IgD-negative memory B cell (primary cell): ENCODE measurements at places on chromosomes 6 and 20. TPM values are rescaled to one million over a fixed set of nuclear protein-coding genes. Genes with fewer than 3 reads are reported as not detected.

CNR1 gene
- polyA plus RNA-seq = 2.5 TPM

DDR1 gene
- 4.6 TPM for polyA plus RNA-seq

FHL5 gene
- not detected for polyA plus RNA-seq

ACTL10 gene
- polyA plus RNA-seq = 12.0 TPM

FBXO30 gene
- polyA plus RNA-seq = 0.73 TPM

SLC16A10 gene
- polyA plus RNA-seq = 1.2 TPM

HLA-DRB1 gene
- polyA plus RNA-seq = 1,928 TPM

UBE3D gene
- polyA plus RNA-seq = 6.2 TPM

USP49 gene
- 1.5 TPM for polyA plus RNA-seq

MCM3 gene
- 56.1 TPM for polyA plus RNA-seq

MCHR2 gene
- polyA plus RNA-seq = not detected

TMC2 gene
- not detected for polyA plus RNA-seq

KCNS1 gene
- not detected for polyA plus RNA-seq

TAGAP gene
- 157 TPM for polyA plus RNA-seq

PDE7B gene
- polyA plus RNA-seq = 0.49 TPM

CRISP2 gene
- polyA plus RNA-seq = not detected

CST2 gene
- polyA plus RNA-seq = not detected

BIRC7 gene
- polyA plus RNA-seq = not detected

FOXP4 gene
- 2.6 TPM for polyA plus RNA-seq
